ENCODE measurements at places on chromosomes 1 and 21. TPM values are rescaled to one million over a fixed set of nuclear protein-coding genes. Genes with fewer than 3 reads are reported as not detected.

AMY2A gene
- total RNA-seq, result not detected

DNAJC6 gene
- 2.9 TPM for total RNA-seq

LCE1E gene
- total RNA-seq, result not detected

GRCh38 chr1:237961754-237962153, 71.0 kb upstream of the ZP4 start:
- DNase-seq, result no peak

- no peak for DNase-seq
Observed at GRCh38 chr1:112579801-112580510, 39.0 kb downstream of the ST7L start.

- no peak for DNase-seq
Observed at GRCh38 chr1:3417082-3417739, 37.3 kb upstream of the ARHGEF16 start.

GRCh38 chr1:59307591-59307990, 10.7 kb downstream of the FGGY start:
- no peak for DNase-seq
